Activated CD4-positive, alpha-beta T cell treated with anti-CD3 and anti-CD28 coated beads, Interleukin-2, amount 50 U/mL, for 48 hours (primary cell): ENCODE measurements at places on chromosomes 2 and 18.
A peak's percentile ranks its signal among the peaks of the same experiment; 100 is the strongest.

GRCh38 chr2:101988541-101988940 is 3.2 kb upstream of the IL1R2 start:
- DNase-seq, result no peak

GRCh38 chr2:121242175-121242875 is 42.7 kb downstream of the TFCP2L1 start:
- no peak for DNase-seq

GRCh38 chr2:235001237-235002133 is 49.7 kb downstream of the SH3BP4 start:
- no peak for DNase-seq

- peak; percentile 26 for DNase-seq
Measured at GRCh38 chr2:201267278-201268030, 7.1 kb downstream of the CASP8 start.

DNA sequence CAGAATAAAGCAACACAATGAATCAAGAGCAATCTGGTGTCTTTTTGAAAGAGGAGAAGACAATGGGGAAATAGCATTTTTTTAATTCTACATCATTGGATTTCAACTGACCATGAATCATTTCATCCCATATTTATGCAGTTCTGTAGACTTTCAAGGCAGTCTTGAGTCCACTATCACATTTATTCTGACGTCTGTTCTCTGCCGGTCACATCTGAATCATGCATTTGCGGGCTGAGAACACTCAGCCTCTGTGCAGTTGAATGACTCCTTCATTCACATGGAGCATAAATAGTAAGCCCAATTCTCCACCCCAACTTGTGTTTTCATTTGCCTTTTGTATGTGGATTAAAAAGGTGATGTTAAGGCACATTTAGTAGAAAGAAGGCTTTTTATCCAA is 128.2 kb downstream of the AKAIN1 start:
- no peak for DNase-seq

- no peak for DNase-seq
Measured at GRCh38 chr2:119333360-119333759, 33.3 kb downstream of the C2orf76 start.
